ENCODE measurements at places on chromosomes 2 and 18.

DNA sequence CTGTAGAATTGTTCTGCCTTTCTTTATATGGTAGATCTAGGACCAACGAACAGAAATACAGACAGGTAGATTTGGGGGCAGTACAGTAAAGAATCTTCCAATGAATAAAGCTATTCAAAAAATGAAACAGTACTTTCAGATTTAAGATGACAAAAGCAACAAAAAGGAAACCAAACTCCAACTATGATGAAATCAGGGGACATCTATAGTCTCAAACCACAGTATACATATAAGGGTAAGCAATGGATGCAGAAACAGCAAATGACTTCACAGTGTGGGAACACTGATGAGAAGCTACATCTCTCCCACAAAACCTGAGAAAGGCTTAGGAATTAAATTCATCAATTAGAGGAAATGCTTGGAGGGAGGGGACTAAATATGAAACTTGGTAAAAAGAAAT lies 202.5 kb downstream of the CTNNA2 start:
- DNase-seq = no peak

DNA sequence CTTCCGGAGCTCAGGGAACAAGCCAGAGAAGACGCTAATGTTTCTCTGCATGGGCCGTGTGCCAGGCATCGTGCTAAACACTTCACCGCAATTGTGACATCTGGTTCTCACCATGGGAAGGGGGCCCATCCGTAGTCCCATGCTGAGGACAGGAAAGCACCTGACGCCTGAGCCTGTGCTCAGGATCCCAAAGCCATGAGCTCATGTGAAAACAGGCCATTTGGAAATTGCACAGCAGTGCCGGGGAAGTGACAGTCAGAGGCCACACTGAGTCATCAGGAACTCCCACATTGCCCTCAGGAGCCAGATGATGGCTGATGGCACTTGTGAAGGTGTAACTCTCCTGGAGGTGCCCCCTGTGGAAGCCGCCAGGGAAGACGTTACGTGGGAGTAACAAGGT lies 141.0 kb downstream of the INHBB start:
- DNase-seq = no peak

DNA sequence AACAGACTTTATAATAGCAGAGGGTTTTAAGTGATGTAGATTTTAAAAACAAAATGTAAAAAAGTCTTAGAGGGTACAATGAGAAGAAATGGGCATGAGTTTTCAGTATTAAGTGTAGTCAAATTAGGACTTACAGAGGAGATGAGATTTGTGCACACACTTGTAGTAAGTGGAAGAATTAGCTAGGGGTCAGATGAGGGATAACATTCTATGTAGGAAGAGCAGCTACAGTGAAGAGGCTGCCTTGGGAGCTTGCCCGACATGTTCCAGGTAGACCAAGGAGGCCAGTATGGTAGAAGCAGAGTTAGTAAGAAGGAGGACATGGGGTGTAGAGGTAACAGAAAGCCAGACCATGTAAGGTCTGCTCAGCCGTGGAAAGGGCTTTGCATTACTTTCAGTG lies 189.2 kb upstream of the DSEL start:
- no peak for DNase-seq

DNA sequence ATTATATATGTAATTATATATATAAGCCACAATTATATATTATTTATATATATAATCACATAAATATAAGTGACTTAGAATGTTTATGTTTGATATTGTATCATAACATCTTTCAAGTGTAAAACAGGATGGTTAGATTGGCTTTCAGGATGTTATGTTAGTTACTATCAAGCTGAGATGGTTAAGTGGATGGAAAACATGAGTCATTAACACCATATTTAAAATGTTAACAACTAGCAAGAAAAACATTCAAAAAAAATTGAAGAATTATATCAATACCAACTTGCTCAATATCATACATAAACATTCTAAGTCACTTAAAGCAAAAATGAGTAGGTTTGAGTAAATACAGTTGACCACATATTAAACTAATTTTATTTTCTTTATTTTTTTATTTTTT lies 21.8 kb upstream of the RAB27B start:
- no peak for DNase-seq

DNA sequence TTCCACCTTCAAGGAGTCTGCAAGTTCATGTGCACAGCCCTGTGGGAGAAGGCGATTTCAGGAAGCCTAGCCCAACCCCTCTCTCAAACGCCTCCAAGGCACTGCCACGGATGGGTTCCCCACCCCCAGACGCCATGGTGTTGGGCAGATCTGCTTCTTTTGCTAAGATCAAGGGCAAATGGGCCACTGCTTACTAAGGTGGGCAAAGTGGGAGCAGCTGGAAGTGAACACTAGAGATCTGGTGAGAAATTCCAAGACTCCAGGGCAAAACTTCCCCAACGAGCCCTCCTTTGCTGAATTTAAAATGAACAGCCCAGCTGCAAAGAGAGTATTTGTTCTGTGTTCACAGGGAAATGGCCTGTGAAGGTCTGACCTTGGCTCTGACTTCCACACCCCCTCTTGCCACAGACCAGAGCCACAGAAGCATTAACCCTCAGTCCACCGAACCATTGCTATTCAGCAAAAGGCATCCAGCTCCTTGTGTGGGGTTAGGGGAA lies 45.1 kb upstream of the ZBTB7C start:
- no peak for DNase-seq

All from NCI-H2029 treated with DMSO at 0.1 percent for 48 hours (cell line).